PC-9 (cell line): ENCODE measurements at places on chromosomes 11 and 22. TPM values are rescaled to one million over a fixed set of nuclear protein-coding genes. Genes with fewer than 3 reads are reported as not detected.

DNA sequence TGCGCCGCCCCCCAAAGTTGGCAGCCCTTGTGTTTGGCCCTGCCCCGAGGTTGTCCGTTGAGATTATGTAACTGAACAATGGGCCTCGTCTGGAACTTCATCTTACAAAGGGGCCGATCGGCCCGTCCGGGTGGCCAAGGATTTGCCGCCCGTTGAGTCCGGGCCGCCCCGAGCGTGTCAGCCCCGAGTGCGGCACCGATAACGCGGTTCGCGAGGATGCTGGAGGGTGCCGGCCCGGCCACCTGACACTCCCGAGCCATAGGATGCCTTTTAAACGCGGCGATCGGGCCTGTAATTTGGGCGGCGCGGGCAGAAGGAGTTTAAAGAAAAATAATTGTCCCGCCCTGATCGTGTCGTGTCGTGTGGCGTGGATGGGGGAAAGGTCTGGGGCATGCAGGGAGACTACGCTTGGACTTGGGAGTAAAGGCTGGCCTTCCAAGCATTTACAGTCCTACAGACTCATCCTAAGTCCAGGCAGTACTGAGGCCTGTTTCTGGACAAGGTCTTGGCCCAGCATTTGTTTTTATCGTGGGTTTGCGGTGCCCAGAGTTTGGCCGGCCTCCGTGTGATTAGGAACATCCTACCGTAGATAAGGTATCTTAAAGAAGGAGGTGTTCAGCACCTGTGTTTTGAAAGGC lies 1.3 kb downstream of the WEE1 start:
- H3K4me3 ChIP-seq: peak overlapping the region; percentile 87
- H3K27me3 ChIP-seq: no peaks in the 10 kb centered on the region
- peaks cover 32% of the 10 kb centered on the region for H3K36me3 ChIP-seq
- H3K27ac ChIP-seq: peak overlapping the region; percentile 80
- no peak for DNase-seq

DNA sequence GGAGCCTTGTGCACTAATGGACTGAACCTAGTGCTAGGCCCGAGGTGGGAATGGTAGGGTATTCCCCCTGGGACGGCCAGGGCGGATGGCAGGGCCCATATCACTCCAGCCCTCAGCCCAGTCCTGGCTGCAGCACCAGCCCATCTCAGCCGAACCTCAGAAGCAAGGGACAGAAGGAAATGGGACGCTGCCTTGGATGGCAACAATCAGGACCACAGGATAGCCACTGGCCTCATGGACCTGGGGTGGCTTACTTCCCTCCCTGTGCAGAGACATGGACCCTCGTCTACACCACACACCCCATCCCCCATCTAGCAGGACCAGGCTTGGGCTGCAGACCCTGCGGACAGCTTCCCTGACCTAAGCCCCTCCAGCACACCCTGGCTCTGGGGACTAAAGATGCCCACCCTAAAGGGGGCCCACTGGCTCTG lies 24.1 kb downstream of the ARVCF start:
- no peak for DNase-seq
- H3K4me1 ChIP-seq: no peaks in the 10 kb centered on the region
- H3K27me3 ChIP-seq: no peaks in the 10 kb centered on the region
- no peak overlapping the region for H3K27ac ChIP-seq

GRCh38 chr11:102625177-102625576 lies at the start of gene MMP20:
MMP20 (minus strand) TSS chr11:102625332; CDS start chr11:102625319, 13 bp downstream.
- no peak within 1 kb of the TSS for H3K4me3 ChIP-seq
- no peak within 1 kb of the TSS for H3K27ac ChIP-seq
- no peaks in the 10 kb centered on the region for H3K4me1 ChIP-seq
- H3K36me3 ChIP-seq: no peaks in the 10 kb centered on the region
- no peaks in the 10 kb centered on the region for H3K27me3 ChIP-seq
- DNase-seq: no peak

GRCh38 chr11:78208257-78209165 lies 19.8 kb downstream of the USP35 start:
- 0 out of 2 replicates have a peak, but pooled peaks cover 3% of the 10 kb centered on the region for H3K36me3 ChIP-seq
- H3K4me3 ChIP-seq: no peak overlapping the region
- H3K27ac ChIP-seq: no peak overlapping the region

GRCh38 chr11:104858882-104859775 lies 39.1 kb downstream of the CASP12 start:
- H3K4me1 ChIP-seq: no peaks in the 10 kb centered on the region
- H3K36me3 ChIP-seq: no peaks in the 10 kb centered on the region
- H3K27me3 ChIP-seq: no peaks in the 10 kb centered on the region
- H3K4me3 ChIP-seq: no peak overlapping the region

GRCh38 chr11:114621072-114621471 lies 25.5 kb upstream of the NXPE4 start:
- no peaks in the 10 kb centered on the region for H3K36me3 ChIP-seq
- H3K27me3 ChIP-seq: 0 out of 2 replicates have a peak, but pooled peaks cover 4% of the 10 kb centered on the region
- no peak overlapping the region for H3K4me3 ChIP-seq
- DNase-seq: no peak
- no peaks in the 10 kb centered on the region for H3K4me1 ChIP-seq

DNA sequence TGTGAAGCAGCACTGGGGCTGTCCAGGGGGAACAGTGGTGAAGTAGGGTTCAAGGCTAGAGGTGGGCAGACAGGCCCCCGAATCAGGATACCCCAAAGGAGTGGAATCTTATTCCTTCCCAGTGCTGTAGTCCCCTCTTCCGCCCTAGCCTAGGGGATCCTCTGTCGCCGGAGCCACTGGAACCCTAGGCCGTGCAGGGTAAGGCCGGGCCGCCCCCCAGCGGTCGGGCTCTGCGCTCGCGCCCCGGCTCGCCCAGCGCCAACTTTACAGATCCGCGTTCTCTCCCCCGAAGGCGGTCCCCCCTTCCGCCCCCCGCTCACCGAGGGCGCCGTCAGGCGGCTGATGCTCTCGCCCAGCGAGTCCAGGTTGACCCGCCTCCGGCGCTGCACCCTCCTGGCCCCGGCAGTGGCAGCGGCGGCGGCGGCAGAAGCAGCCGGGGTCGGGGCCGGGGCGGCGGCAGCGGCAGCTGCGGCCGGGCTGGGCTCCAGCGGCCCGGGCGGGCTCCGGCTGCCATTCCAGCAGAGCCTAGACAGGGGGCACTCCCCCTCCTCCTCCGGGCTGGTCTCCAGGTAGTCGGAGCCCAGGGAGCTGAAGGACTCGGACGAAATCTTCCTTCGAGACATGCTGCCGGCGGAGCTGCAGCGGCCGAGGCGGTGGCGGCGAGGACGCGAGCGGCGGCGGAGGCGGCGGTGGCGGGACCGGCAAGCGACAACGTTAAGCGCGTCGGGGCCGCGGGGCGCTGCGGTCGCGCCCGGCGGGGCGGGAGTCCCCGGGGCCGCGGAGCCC lies 650 bp downstream of the GUCY1A2 start:
- peaks cover 27% of the 10 kb centered on the region; the same call in 1 of the 2 replicates for H3K27me3 ChIP-seq
- H3K4me1 ChIP-seq: 0 out of 2 replicates have a peak, but pooled peaks cover 7% of the 10 kb centered on the region
- no peak overlapping the region for H3K27ac ChIP-seq
- peak overlapping the region; percentile 43; the same call in 1 of the 2 replicates for H3K4me3 ChIP-seq

DNA sequence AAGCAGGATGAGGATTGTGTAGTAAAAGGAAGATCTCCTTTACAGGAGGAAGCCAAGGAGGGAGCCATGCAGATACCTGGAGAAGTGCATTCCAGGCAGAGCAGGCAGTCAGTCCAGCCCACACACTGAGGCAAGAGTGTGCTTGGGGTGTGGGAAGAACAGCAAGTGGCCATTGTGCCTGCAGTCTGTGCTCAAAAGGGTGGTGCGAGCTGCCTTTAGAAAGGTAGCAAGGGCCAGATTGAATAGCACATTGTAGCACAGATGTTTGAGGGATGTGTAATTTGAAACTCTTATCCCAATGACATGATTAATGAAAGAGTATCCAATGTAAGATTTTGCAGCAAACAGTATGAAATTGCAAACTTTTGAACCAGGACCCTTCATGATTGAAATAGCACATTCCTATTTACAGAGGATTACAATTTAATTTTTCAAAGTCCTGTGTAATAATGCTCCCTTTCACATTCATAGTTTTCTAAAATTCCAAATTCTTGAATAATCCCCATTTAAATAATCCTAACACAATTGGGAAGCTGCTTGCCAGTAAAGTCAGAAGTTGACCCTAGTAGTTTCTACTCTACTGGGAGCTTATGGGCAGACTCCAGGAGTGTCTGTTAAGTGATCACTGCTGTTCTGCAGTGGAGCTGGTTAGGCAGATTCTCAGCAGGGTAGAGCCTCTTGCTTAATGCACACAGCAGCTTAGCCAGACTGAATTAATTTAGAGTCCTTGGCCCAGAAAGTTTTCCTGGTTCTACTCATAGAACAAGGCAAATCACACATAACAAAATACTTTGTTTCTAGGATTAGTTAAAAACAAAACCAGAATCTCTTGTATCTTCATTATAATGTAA lies 78.1 kb downstream of the CYB5R2 start:
- H3K27ac ChIP-seq: no peak overlapping the region
- no peaks in the 10 kb centered on the region for H3K36me3 ChIP-seq
- peak; percentile 37 for DNase-seq
- H3K27me3 ChIP-seq: no peaks in the 10 kb centered on the region
- no peak overlapping the region for H3K4me3 ChIP-seq

DNA sequence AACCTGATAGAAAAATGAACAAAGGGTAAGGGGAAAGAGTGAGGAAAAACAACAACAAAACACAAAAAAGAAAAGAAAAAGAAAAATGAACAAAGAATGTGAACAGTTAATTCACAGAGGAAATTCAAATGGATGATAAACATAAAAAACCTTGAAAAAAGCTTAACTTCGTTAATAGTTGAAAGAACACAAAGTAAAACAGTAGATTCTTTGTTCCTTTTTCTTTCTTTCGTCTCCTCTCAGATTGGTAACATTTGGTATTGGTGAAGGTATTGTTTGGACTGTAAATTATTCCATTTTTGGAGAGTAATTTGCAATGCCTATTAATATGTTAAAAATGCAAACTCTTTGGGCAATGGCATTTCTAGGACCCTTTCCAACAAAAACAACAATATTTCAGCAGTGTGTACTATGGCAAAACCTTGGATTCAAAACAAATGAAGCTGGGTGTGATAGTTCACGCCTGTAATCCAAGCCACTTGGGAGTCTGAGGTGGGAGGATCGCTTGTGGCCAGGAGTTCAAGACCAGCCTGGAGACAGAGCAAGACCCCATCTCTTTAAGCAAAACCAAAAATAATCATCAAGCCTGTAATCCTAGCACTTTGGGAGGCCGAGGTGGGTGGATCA lies 3.3 kb upstream of the BACE1 start:
- no peaks in the 10 kb centered on the region for H3K27me3 ChIP-seq
- H3K4me1 ChIP-seq: 0 out of 2 replicates have a peak, but pooled peaks cover 6% of the 10 kb centered on the region

GLYAT gene
- not detected in 2 replicates for total RNA-seq

HEPHL1 gene
- not detected in 2 replicates for total RNA-seq

ROM1 gene
- total RNA-seq: 6.2 and 7.0 TPM in 2 replicates

LARGE2 gene
- total RNA-seq: 1.4 and 2.6 TPM in 2 replicates
